ENCODE measurements at places on chromosomes 16 and 17.

DNA sequence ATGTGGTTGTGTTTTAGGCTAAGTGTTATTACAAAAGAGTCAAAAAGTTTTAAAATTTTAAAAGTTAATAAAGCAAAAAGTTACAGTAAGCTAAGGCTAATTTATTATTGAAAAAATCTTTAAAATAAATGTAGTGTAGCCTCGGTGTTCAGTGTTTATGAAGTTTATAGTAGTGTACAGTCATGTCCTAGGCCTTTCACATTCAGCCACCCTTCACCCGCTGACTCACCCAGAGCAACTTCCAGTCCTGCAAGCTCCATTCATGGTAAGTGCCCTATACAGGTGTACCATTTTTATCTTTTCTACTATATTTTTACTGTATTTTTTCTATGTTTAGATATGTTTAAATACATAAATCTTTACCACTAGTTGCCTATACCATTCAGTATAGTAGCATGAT lies 98.5 kb upstream of the RPRML start:
- DNase-seq, result no peak

- no peak for DNase-seq
Observed at GRCh38 chr16:66656547-66656946, 40.0 kb downstream of the CMTM4 start.

DNA sequence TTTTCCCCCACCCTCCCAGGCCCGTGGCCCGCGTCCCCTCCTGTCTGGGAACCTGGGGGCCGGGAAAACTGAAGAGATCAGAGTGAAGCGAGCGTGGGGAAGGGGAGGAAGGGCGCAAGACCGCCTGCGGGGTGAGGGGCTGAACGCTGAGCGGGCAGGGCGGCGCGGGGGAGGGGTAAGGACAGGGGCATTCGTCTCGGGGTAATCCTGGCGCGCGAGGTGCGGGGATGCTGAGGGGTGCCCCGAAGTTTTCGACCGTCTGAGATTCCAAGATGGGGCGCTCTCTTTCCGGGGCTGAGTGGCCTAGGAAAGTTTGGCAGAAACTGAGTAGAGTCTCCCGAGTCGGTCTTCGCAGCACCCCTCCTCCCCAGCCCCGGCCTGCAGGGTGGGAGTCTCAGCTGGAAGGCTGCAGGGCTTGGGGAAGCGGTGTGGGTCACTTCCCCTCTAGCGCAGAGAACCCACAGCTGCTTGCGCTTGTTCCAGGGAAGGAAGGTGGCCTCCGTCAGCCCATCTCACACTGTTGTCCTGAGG lies 555 bp downstream of the TTYH2 start:
- DNase-seq, result no peak

DNA sequence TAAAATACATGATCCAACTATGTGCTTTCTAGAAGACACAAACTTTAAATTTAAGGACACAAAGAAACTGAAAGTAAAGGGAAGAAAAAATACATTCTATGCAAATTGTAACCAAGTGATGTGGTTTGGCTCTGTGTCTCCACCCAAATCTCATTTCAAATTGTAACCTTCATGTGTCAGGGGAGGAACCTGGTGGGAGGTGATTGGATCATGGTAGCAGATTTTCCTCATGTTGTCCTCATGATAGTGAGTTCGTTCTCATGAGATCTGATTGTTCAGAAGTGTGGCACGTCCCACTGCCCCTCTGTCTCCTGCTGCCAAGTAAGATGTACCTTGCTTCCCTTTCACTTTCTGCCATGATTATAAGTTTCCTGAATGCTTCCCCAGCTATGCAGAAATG lies 15.0 kb downstream of the OR1A1 start:
- no peak for DNase-seq

DNA sequence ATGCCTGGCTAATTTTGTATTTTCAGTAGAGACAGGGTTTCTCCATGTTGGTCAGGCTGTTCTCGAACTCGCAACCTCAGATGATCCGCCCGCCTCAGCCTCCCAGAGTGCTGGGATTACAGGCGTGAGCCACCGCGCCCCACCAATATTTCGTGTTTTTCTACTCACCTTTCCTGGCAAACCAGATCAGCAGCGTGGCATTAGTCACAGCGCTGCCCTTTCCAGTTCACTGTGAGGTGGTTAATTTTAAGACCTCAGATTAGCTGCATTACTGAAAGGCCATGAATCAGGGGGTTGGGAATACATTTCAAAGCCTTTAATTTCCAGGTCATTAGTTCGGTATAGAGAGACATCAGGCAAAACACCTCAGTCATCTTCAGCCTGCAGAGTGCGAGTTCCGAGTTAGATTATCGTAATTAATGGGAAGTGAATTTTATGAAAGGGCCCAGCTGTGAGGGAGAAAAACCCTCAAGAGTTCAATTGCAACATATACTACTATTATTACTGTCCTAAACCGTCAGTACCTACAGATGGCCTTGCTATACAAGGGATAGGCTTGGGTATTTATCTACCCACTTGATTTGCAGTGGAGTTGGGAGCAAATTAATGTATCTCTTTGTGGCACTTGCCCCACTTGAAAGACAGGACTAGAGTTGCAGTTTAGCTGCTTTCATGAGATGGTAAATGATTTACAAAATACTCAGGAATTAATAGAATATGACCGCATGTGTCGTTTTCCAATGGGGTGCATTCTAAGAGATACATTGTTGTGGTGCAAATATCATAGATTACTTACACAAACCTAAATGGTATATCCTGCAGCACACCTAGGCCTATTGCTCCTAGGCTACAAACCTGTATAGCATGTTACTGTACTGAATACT lies 2.1 kb upstream of the USP32 start:
- no peak for DNase-seq

All from stimulated activated CD8-positive, alpha-beta memory T cell treated with anti-CD3 and anti-CD28 coated beads, Interleukin-15, amount 100 ng/mL, for 1 hour (primary cell).